Fibroblast of the aortic adventitia (primary cell): ENCODE measurements at places on chromosomes 6 and 20. TPM values are rescaled to one million over a fixed set of nuclear protein-coding genes. Genes with fewer than 3 reads are reported as not detected.

GRCh38 chr20:46681032-46681854 lies 8.0 kb downstream of the TP53RK start:
- DNase-seq = peak; percentile 56

GRCh38 chr6:46648869-46649492 lies 3.6 kb downstream of the CYP39A1 start:
- no peak for DNase-seq

DNA sequence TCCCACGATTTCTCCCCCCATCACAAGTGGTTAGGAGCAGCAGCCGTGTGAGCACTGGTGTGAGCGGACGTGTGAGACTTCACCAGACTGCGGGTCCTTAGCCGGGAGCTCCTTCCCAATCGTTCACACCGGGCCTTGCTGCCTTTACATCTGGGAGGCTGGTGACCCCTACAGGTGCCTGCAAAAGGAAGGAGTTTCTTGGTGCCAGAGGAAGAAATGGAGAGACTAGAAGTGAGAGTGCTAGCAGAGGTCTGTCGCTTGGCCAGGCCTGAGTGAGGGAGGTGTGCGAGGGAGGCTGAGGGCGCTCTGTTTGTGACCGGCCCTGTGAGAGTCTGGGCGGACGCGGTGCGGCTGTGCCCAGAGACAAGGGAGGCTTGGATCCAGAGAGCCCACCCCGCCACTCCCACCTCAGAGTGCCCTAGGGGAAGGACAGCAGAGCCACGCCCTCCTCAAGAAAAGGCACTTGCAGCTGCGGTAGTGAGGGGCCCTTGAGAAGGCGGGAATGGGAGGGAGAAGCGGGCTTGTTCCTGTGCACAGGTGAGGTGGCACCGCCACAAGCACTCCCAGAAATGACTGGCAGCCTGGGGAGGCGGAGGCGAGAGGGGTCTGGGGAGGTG lies 10.0 kb upstream of the ARMC2 start:
- peak; percentile 29 for DNase-seq

- DNase-seq = peak; percentile 42
Observed at GRCh38 chr20:12256806-12257205, 339.1 kb downstream of the BTBD3 start.

- no peak for DNase-seq
Observed at GRCh38 chr20:39170896-39171463, 208.8 kb downstream of the DHX35 start.

DNA sequence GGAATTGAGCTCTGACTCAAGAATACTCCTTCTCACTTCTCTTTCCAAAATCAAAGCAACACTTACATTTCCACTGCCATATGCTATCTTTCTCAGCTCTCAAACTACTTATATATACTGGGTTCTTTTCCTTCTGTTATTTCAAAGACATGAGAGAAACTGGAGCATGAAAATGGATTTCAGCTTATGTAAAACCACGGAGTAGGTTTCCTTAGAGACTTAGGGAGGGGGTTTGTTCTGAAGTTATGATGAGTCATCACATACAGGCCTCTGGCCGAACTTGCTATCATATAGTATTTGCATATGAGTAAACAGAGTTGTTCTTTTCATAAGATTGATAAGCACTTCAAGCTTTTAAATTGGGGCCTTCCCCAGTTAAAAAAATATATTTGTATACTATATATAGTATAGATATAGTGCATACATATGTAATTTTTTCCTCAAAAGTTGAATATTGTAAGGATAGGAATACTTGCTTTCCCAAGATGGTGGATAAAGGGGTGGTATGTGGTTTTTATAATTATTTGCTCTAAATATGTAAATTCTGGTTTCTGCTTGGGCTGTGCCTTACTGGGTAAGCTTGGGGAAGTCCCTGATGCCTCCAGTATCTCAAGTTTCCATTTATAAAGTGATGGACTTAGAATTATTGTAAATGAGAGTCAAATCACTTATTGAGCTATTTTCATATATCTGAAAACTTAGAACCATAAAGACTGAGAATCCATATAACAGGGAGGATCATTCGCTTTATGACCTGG lies 273.9 kb downstream of the RFPL4B start:
- peak; percentile 25 for DNase-seq

- DNase-seq = peak; percentile 86
Observed at GRCh38 chr6:148885136-148885865, 138.5 kb downstream of the UST start.

DNA sequence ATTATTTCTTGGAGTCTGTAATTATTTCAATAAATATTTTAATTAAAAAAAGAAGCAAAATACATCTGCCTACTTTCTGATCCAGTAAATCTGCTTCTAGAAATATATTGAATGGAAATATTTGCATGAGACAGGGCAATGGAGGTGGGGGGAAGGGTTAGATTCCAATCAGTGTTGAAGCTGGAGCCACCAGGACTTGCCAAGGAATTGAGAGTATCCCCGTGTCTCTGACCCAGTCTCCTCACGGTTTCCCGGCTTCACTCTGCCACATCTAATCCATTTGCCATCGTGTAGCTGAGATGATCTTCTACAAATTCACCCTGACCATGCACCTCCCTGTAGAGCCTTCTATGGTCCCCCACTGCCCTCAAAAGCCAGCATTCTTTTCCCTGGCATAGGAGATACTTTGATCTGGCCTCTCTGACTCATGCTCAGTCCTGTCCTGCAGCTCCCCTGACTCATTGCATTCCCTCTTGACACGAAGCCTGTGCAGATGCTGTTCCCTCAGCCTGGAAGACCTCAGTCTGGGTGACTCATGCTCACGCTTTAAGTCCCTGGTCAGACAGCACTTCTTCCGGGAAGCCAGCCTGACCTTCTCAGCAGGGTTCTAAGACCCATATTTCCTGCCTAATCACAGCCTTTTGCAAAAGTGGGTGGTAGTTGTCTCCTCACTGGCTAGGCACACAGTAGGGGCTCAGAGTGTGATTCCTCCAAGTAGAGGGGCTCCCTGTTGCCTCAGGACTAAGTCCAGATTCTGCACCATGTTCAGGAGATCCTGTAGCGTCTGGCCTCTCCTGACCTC lies 23.0 kb upstream of the FKBP1A start:
- peak; percentile 87 for DNase-seq

GRCh38 chr6:12761376-12762115 lies 45.0 kb downstream of the PHACTR1 start:
- peak; percentile 1 for DNase-seq

- peak; percentile 27 for DNase-seq
Observed at GRCh38 chr6:139027620-139028182, 844 bp upstream of the ABRACL start.

- no peak for DNase-seq
Observed at GRCh38 chr6:108656836-108657235, 96.1 kb downstream of the FOXO3 start.

DNA sequence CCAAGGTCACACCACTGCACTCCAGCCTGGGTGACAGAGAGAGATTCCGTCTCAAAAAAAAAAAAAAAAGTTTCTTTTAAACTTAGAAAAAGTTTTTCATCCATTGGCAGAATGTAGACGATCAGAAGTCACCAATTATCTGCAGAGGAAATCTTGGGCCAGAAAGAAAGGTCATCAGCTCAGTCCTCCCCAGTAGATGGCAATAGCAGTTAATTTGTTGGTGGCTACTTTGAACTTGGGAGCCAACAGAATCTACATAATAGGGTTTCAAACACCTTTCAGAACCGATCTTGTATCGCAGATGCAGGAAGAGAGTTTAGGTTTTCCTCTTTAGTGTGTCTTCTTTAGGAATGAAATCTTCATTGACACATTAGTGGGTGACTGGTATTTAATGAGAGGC lies 41.7 kb downstream of the LBP start:
- no peak for DNase-seq

GRCh38 chr6:107318100-107318736 lies 141.1 kb downstream of the PDSS2 start:
- peak; percentile 70 for DNase-seq

- DNase-seq = peak; percentile 98
Observed at GRCh38 chr6:135054569-135055498, at the start of gene HBS1L. Gene HBS1L (minus strand): TSS chr6:135054822. CDS start chr6:135054691, 131 bp downstream.

Gene IMPG1
- not detected in 2 replicates for total RNA-seq

Gene WFDC10B
- total RNA-seq = not detected in 2 replicates

Gene LCA5
- 7.4 and 12.1 TPM in 2 replicates for total RNA-seq

Gene APOBEC2
- 0.16 TPM in 1 of 2 replicates, not detected in the other for total RNA-seq

Gene HEBP2
- 17.1 and 40.7 TPM in 2 replicates for total RNA-seq

Gene EBF4
- total RNA-seq = 0.09 and 2.6 TPM in 2 replicates

Gene PGC
- total RNA-seq = not detected in 2 replicates

Gene CD83
- total RNA-seq = 1.4 and 2.9 TPM in 2 replicates
